ENCODE measurements at places on chromosomes 3 and 15.
A peak's percentile ranks its signal among the peaks of the same experiment; 100 is the strongest.

GRCh38 chr15:71337197-71337845 is 222.1 kb downstream of the THSD4 start:
- no peak overlapping the region for H3K27ac ChIP-seq
- H3K36me3 ChIP-seq: no peaks in the 10 kb centered on the region
- no peak for DNase-seq
- H3K27me3 ChIP-seq: no peaks in the 10 kb centered on the region
- no peaks in the 10 kb centered on the region for H3K4me1 ChIP-seq

DNA sequence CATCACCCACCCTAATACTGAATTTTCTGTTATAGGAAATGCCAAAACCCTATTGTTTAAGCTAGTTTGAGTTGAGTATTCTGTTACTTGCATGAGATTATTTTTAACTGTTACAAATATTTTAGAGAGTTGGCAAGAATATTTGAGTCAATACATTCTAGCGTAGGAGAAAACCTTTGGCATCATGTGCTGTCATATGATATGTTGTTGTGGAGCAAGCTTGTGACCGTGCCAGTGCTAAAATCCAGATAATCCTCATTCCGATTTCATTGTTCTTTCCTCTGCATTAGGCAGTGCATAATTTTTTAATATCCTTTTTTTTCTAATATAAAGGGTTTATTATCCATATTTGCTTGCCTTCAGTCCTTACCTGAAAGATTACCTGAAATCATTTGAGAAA is 168.0 kb upstream of the GMNC start:
- H3K4me3 ChIP-seq: no peak overlapping the region
- no peaks in the 10 kb centered on the region for H3K4me1 ChIP-seq
- H3K27me3 ChIP-seq: peaks cover 3% of the 10 kb centered on the region
- DNase-seq: no peak
- no peaks in the 10 kb centered on the region for H3K36me3 ChIP-seq
- H3K27ac ChIP-seq: no peak overlapping the region

- no peak overlapping the region for H3K27ac ChIP-seq
- H3K4me1 ChIP-seq: peaks cover 12% of the 10 kb centered on the region
- H3K36me3 ChIP-seq: no peaks in the 10 kb centered on the region
- no peak for DNase-seq
- peaks cover 26% of the 10 kb centered on the region for H3K27me3 ChIP-seq
- H3K4me3 ChIP-seq: no peak overlapping the region
These were observed 43.2 kb upstream of the SMAD6 start for GRCh38 chr15:66658855-66659254.

GRCh38 chr3:160796813-160797164 is 40.8 kb downstream of the PPM1L start:
- DNase-seq: no peak
- no peaks in the 10 kb centered on the region for H3K27me3 ChIP-seq
- no peak overlapping the region for H3K4me3 ChIP-seq
- peaks cover 2% of the 10 kb centered on the region for H3K4me1 ChIP-seq
- no peak overlapping the region for H3K27ac ChIP-seq

DNA sequence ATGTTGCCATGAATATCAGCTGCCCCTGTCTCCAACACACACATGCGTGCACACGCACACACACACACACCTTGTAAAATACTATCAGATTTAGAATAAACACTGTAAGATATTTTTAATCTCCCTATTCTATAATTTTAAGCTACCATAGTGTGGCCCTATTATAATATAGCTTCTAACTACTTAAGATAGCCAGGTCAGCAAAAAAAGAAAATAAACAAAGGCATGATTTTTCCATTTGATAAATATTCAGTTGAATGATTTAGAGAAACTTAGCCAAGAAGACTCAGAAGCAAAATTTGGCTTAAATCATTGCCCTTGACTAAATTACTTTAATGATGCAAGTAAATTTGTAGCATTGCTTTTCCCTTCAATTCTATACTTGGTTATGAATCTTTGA is 162.2 kb downstream of the ALCAM start:
- H3K27me3 ChIP-seq: no peaks in the 10 kb centered on the region
- H3K4me3 ChIP-seq: no peak overlapping the region
- H3K36me3 ChIP-seq: peaks cover 53% of the 10 kb centered on the region
- H3K27ac ChIP-seq: no peak overlapping the region

DNA sequence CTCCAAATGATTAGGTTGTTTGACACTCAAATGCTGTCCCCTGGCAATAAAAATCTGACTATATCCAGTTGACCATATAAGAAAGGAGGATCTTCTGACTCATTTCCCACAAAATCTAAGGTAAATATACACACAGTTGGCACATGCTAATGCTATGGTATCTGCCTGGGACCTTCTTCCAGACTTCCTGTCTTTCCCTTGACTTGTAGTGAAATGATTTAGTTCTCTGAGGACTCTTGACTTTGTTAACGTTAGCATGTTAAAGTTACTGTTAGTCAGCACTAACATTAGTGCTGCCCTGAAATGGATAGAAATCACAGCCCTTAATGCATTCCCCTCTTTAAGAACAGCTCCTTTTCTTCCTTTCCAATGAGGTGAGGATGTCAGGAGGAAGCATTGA is 124.3 kb upstream of the LSAMP start:
- no peak overlapping the region for H3K27ac ChIP-seq
- no peaks in the 10 kb centered on the region for H3K36me3 ChIP-seq
- no peak overlapping the region for H3K4me3 ChIP-seq
- DNase-seq: no peak
- no peaks in the 10 kb centered on the region for H3K4me1 ChIP-seq
- H3K27me3 ChIP-seq: no peaks in the 10 kb centered on the region

- H3K27ac ChIP-seq: peak overlapping the region; percentile 46
- H3K27me3 ChIP-seq: peaks cover 6% of the 10 kb centered on the region
- no peaks in the 10 kb centered on the region for H3K36me3 ChIP-seq
- DNase-seq: no peak
These were observed 5.9 kb upstream of the INAFM2 start for GRCh38 chr15:40317580-40317979.

DNA sequence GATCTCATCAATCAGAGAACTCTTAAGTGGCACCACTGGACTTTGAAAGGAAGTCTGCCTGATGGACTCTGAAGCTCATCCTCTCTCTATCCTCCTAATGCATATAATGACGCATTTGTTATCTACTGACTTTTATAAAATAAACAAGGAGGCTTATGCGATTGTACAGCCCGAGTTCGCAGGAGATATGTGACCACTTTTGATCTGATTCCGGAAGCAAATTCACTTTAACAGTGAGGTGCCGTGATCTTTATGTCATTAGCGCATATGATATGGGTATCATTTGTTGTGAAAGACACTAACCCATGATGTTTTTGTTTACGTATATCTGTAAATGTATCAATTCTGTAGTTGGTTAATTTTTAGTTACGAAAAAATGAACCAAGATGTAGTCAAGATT is 427 bp upstream of the RNF111 start:
- H3K36me3 ChIP-seq: peaks cover 30% of the 10 kb centered on the region
- peaks cover 49% of the 10 kb centered on the region for H3K4me1 ChIP-seq
- peak overlapping the region; percentile 95 for H3K4me3 ChIP-seq
- H3K27me3 ChIP-seq: no peaks in the 10 kb centered on the region
- H3K27ac ChIP-seq: peak overlapping the region; percentile 94

DNA sequence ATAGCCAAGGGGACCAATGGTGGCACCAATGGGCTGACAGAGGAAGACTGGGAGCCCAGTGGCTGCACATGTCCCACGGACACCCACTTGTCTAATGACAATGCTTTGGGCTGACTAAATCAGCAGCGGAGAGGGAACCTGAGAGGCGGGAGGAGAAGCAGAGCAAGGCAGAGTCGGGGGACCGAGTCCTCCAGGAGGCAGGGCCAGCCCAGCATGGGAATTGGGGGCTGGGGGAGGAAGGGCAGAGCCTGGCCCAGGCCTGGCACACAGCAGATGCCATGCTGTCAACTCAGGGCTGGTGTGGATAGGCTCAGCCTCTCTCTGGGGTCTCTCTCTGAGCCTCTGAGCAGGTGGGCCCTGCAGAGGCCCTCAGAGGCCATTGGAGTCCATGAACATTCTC is 78.4 kb upstream of the KLF13 start:
- DNase-seq: no peak
- no peaks in the 10 kb centered on the region for H3K27me3 ChIP-seq
- H3K36me3 ChIP-seq: no peaks in the 10 kb centered on the region

DNA sequence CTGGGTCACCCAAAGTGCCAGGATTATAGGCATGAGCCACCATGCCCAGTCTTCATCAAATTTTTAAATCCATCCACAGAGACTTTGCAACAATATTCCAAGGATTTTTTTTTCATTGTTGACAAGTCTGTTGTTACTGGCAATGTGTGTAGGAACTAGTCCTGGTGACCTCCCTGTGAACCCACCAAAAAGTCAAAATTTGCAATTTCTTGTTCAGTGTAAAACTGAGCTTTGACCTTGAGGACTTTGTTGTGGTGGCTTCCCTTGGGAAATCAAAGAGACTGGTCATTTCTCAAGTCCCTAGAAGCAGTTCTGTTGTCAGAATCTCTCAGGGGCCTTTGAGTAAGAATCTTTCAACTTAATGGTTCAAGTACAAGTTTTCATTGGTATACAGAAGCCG is 36.9 kb upstream of the COL8A1 start:
- no peak for DNase-seq
- no peaks in the 10 kb centered on the region for H3K4me1 ChIP-seq
- H3K36me3 ChIP-seq: no peaks in the 10 kb centered on the region
- H3K27ac ChIP-seq: no peak overlapping the region
- H3K27me3 ChIP-seq: no peaks in the 10 kb centered on the region

- no peak for DNase-seq
- no peaks in the 10 kb centered on the region for H3K4me1 ChIP-seq
- no peaks in the 10 kb centered on the region for H3K36me3 ChIP-seq
- H3K4me3 ChIP-seq: no peak overlapping the region
- no peaks in the 10 kb centered on the region for H3K27me3 ChIP-seq
These were observed 174.3 kb upstream of the UBE3A start for GRCh38 chr15:25613134-25613533.

GRCh38 chr3:120341658-120342346 is 7.4 kb downstream of the LRRC58 start:
- H3K4me3 ChIP-seq: no peak overlapping the region
- H3K4me1 ChIP-seq: peaks cover 27% of the 10 kb centered on the region
- DNase-seq: no peak

- H3K4me1 ChIP-seq: peaks cover 2% of the 10 kb centered on the region
- DNase-seq: no peak
- H3K27ac ChIP-seq: no peak overlapping the region
- H3K4me3 ChIP-seq: peak overlapping the region; percentile 44
- H3K36me3 ChIP-seq: no peaks in the 10 kb centered on the region
These were observed 539 bp upstream of the LAMB2 start for GRCh38 chr3:49133226-49133951.

DNA sequence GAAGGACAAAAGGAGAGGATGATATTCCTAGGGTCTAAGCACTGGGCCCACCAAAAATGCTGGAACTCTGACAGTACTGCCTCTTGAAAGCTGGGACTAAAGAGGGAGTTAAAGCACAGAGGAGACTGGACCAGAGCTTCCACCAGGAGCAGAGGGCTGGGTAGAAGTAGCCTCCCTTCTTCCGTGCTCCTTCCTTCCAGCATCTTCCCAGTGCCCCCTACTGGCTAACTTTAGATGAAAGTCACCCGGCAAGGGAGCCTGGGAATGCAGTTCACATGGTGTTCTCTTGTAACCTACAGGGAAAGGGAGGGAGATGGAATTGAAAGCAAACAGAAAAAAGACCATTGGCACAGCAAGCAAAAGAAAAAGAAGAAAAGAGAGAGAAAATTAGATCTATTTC is 106.1 kb upstream of the COL8A1 start:
- no peaks in the 10 kb centered on the region for H3K4me1 ChIP-seq
- H3K27me3 ChIP-seq: peaks cover 2% of the 10 kb centered on the region
- H3K36me3 ChIP-seq: no peaks in the 10 kb centered on the region
- DNase-seq: no peak
- H3K27ac ChIP-seq: no peak overlapping the region
- H3K4me3 ChIP-seq: no peak overlapping the region

DNA sequence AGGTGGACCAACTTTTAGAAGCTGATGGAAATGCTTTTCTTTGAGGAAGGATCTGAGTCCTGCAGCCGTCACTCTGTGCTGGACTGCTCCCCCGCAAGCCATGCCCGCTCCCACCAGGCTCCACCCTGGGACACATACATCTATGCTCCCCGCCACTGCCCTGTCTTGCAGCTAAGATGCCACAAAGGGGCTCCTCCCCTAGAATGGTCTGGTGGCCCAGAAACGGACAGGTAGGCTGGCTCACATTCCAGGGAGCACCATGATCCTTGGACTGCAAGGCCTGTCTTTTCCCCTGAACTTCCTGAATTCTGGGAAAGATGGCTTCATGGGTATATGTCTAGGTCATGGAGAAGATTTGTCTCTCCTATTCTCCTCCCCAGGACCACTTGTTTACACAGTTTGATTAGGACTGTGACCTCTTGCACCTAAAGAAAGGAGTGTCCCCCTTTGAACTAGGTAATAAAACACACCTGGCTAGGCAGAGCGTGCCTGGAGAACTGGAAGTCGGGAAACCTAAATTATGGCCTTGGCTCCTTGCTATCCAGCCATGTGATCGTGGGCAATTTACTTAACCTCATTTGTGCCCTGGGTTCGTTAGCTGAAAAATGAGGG is 220.9 kb upstream of the BHLHE40 start:
- peaks cover 6% of the 10 kb centered on the region for H3K4me1 ChIP-seq
- no peak overlapping the region for H3K4me3 ChIP-seq
- DNase-seq: no peak
- H3K36me3 ChIP-seq: peaks cover 94% of the 10 kb centered on the region

- H3K27me3 ChIP-seq: peaks cover 31% of the 10 kb centered on the region
- peak overlapping the region; percentile 42 for H3K4me3 ChIP-seq
- no peak for DNase-seq
- peak overlapping the region; percentile 55 for H3K27ac ChIP-seq
These were observed 9.4 kb downstream of the MUC4 start for GRCh38 chr3:195802261-195802701.

- DNase-seq: no peak
- peaks cover 40% of the 10 kb centered on the region for H3K4me1 ChIP-seq
These were observed 57.2 kb downstream of the KIF9 start for GRCh38 chr3:47225310-47225906.

- no peak overlapping the region for H3K4me3 ChIP-seq
- no peaks in the 10 kb centered on the region for H3K36me3 ChIP-seq
- no peaks in the 10 kb centered on the region for H3K27me3 ChIP-seq
- DNase-seq: no peak
- H3K27ac ChIP-seq: no peak overlapping the region
These were observed 187.3 kb downstream of the UBE2E2 start for GRCh38 chr3:23390446-23390845.

- H3K4me3 ChIP-seq: peak overlapping the region; percentile 39
- peak overlapping the region; percentile 50 for H3K27ac ChIP-seq
- no peaks in the 10 kb centered on the region for H3K27me3 ChIP-seq
These were observed 4.4 kb downstream of the CYP19A1 start for GRCh38 chr15:51334011-51334451.

- no peak overlapping the region for H3K27ac ChIP-seq
- H3K27me3 ChIP-seq: peaks cover 43% of the 10 kb centered on the region
- no peak overlapping the region for H3K4me3 ChIP-seq
- no peaks in the 10 kb centered on the region for H3K36me3 ChIP-seq
- peak; percentile 46 for DNase-seq
These were observed 108.9 kb downstream of the FBLN2 start for GRCh38 chr3:13657660-13658435.

GRCh38 chr3:142839831-142840230 is 49.1 kb downstream of the PCOLCE2 start:
- H3K4me1 ChIP-seq: no peaks in the 10 kb centered on the region
- DNase-seq: no peak
- no peak overlapping the region for H3K27ac ChIP-seq
- H3K27me3 ChIP-seq: peaks cover 10% of the 10 kb centered on the region

GRCh38 chr15:65028921-65029735 is at the start of gene MTFMT:
Gene MTFMT, minus strand, starts transcription at chr15:65029639. Its CDS starts 26 bp downstream, at chr15:65029613.
- peaks cover 7% of the 10 kb centered on the region for H3K27me3 ChIP-seq
- peak; percentile 91 for DNase-seq
- peaks cover 23% of the 10 kb centered on the region for H3K4me1 ChIP-seq
- peak within 1 kb of the TSS; percentile 85 for H3K4me3 ChIP-seq
- peaks cover 22% of the 10 kb centered on the region for H3K36me3 ChIP-seq

GRCh38 chr3:53491276-53491675 is 3.1 kb upstream of the CACNA1D start:
- H3K4me1 ChIP-seq: peaks cover 15% of the 10 kb centered on the region
- DNase-seq: no peak
- H3K27me3 ChIP-seq: peaks cover 36% of the 10 kb centered on the region
- H3K36me3 ChIP-seq: no peaks in the 10 kb centered on the region

Measured in activated B cell treated with CpG ODN at 0.5 μM for 24 hours (primary cell).